Stimulated activated CD4-positive, alpha-beta T cell treated with anti-CD3 and anti-CD28 coated beads, Interleukin-4, amount 100 ng/mL, for 4 hours (primary cell): ENCODE measurements at places on chromosomes 3 and 15.
A peak's percentile ranks its signal among the peaks of the same experiment; 100 is the strongest.

DNA sequence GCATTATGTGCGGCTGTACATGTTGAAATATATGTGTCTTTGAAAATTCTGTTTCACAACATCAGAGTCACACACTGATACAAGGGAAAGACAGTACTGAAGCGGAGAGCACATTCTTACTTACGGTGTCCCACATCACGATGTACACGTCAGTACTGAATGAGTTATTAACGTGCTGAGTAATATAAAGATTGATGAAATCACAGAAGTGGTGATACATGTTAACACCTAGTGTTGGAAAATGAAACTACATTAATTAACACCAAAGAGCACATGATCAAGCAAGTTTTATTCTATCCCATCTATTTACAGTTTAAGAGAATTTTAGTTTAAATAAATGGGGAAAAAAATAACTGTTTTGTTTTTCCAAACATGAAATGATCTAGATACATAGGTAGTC, 15.6 kb downstream of the EOGT start:
- no peak for DNase-seq

DNA sequence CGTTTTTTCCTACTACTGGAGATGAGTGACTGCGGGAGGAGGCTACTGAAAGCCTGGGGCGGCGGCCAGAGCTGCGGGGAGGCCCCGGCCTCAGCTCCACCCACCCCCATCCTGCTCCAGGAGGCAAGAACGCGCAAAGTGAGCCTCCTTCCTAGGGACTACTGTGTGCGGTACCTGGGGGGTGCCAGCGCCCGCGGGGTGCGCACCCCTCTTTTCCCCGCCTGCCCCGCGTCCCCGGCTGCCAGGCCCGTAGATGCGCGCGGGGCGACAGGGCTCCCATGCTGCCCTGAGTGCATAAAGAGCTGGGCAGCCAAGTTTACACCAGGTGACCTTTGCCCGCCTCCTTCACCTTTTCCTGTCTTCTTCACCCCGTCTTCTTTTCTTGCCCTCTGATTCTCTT, 2.5 kb upstream of the USF3 start:
- no peak for DNase-seq

- no peak for DNase-seq
Measured at GRCh38 chr3:44208086-44208485, 33.6 kb upstream of the TOPAZ1 start.

DNA sequence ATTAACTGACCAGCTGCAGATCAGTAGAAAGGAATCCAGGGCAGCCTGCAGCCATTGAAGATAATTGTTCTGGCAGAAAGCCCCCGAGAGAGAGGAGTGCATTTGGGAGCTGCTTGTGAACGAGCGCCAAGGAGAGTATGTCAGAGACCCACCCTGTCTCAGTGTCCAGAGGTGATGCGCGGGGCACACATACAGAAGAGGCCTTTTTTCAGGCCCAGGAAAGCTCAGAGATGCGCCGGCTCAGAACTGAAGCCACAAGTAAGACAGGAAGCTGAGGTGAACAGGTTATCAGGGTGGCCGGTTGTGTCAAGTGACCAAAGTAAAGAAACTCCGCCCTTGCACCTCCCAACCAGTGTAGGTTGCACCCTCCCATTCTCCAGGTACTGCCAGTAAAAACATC, 59.8 kb upstream of the HEG1 start:
- no peak for DNase-seq

- no peak for DNase-seq
Measured at GRCh38 chr3:3532508-3532907, 266.7 kb upstream of the LRRN1 start.

GRCh38 chr15:50051811-50052419, 67.1 kb downstream of the ATP8B4 start:
- no peak for DNase-seq

- DNase-seq: no peak
Measured at GRCh38 chr3:42778644-42779043, 5.6 kb upstream of the CCDC13 start.

GRCh38 chr15:43511012-43511885, 6.2 kb upstream of the MAP1A start:
- DNase-seq: no peak

GRCh38 chr15:63388511-63388910, 6.9 kb upstream of the CA12 start:
- no peak for DNase-seq

DNA sequence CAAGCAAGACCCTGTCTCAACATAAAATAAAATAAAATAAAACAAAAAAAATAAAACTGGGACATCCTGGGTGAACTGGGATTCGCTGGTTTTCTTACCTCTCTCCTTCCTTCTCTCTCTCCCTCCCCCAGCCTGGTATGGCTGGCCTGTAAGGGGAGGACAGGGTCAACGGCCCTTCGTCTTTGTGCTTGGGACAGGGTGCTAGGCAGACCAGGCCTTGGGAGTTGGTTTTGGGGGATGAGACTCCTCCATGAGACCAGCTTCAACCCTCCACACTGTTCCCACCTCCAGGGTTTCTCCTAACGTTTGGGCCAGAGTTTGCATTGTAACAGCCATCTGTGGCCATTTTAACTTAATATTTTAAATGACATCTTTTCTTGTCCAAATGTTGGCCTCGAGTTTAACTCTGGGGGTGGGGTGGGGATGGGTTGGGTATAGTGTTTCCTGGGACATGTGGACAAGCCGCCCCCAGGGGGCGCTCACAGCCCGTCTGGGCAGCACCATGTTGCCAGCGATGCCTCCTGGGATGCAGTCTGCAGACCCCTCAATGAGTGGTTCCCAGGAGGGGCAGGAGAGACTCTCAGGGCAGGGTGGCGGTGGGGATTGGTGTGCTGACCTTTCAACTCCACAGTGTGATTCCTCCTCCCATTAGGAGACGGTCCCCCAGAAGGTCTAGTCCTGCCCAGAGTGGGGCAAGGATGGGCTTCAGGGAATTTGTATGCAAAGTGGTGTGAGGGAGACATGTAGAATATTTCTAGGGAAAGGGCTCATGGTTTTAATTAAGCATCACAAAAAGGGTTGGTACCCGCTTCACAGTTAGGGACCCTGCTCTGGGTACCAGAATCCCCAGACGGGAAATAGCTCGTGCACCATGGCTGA, 37.7 kb upstream of the LCTL start:
- DNase-seq: peak; percentile 42

DNA sequence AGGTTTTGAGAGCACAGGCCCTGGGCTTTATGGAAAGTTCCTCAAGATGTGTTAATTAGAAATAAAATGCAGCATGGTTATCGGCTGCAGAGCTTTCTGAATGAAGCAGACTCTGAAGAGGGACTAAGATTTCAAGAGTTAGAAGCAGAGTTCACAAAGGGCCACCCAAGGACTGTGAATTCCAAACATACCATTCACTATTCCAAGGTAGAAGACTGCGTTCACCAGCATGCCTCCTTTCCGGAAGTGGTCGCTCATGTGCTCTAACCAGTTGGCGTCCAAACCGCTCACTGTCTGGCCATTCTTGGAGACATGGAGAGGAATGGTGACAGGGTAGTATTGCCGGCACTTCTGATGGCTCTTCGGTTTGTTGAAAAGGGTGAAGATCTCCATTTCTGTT, 104.9 kb downstream of the OXNAD1 start:
- no peak for DNase-seq

- no peak for DNase-seq
Measured at GRCh38 chr3:47365213-47366153, 15.3 kb upstream of the PTPN23 start.

DNA sequence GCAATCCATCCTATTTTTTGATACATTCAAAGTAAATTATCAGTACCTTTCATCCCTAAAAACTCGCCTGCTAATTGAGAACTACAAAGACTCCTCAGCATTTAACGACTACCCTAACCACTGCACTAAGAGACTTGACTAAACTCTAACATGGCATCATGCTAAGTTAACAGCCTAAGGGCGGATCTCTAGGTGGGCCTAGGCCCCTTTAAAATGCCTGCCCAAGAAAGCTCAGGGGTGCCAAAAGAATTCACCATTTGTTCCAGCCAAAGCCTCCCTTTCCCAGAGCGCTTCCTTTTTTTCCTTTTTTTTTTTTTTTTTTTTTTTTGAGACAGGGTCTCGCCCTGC, 568 bp upstream of the NEK4 start:
- DNase-seq: no peak

- no peak for DNase-seq
Measured at GRCh38 chr3:122520861-122521260, 6.1 kb upstream of the KPNA1 start.

GRCh38 chr3:53274938-53275605, 19.2 kb upstream of the TKT start:
- DNase-seq: no peak

- DNase-seq: no peak
Measured at GRCh38 chr3:48422272-48422671, 7.6 kb downstream of the PLXNB1 start.
